Activated naive CD4-positive, alpha-beta T cell (primary cell): ENCODE measurements at places on chromosomes 2 and 18.

DNA sequence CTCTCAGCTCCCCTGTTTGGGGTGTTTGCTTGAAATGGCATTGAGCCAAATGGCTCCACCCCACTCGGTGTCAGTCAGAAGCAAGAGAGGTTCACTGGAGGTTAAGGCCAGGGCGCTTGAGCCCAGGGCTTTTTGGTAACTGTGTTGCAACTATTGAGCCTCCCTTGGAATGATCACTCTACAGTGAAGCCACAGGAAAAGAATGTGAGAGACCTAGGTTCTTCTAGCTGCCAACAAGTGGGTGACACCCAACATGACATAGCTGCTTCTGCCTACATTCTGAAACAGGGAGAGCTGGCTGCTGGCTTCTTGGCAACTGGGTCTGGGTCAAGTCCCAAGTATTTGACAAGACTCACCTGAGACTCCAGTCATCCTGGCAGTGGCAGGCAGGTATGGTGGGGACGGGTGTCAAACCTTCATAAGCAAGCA lies 7.1 kb upstream of the GRHL1 start:
- DNase-seq, result no peak

DNA sequence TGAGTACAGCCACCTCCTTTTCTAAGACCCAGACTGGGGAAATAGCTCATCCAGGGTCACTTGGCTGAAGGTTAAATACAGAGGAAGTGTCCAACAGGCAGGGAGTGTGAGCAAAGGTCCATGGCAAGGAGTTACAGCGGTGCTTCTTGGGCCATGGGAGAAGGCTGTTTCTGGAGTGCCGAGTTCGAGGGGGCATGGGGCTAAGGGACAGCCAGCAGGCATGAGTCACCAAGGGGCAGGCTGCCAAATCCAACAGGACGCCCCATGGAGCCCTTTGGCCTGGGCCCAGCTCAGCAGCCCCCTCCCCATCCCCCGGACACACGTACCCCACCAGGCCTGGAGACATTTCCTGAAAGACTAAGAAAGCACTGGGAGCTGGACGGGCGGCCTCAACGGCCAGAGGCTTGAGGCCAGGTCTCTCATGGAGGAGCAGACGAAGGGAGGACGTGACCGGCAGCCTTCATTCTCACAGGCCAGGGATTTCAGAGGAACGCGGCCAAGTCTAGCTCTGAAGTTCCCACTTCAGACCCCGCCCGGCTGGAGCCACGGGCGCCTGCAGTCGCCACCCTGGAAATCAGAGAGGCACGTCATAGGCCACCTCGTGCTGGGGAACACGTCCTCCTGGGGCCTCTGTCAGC lies 160.4 kb downstream of the SMAD7 start:
- no peak for DNase-seq

DNA sequence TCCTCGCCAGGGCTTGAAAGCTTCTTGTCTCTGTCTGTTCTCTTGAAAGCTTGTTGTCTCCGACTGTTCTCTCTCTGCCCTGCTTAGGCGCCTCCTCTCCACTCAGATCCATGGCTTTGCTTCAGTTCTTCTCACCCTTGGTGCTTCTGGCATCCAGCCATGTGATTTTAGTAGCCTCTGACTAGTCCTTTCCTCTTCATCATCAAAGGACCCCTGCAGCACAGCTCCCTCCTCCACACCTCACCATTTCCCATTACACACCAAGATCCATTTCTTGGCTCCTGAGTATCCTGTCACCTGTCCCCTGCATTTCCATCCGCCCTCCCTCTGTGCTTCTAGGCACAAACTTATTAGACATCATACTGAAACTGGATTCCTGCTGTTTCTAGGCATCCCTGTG lies 59.4 kb downstream of the ZNF236 start:
- no peak for DNase-seq

- no peak for DNase-seq
Measured at GRCh38 chr2:136246086-136246669, 128.2 kb upstream of the CXCR4 start.

- no peak for DNase-seq
Measured at GRCh38 chr18:28176698-28176947, 307 bp downstream of the CDH2 start.
